Left lung (tissue), 14 donors: ENCODE measurements at places on chromosomes 11 and 22. TPM values are rescaled to one million over a fixed set of nuclear protein-coding genes. Genes with fewer than 3 reads are reported as not detected.

The KCNJ5 gene
- polyA plus RNA-seq = 15.6 TPM

The PRPF19 gene
- polyA plus RNA-seq = 144 TPM

- no peak for DNase-seq
Observed at GRCh38 chr22:48099671-48100070, 1337.2 kb downstream of the TBC1D22A start.

DNA sequence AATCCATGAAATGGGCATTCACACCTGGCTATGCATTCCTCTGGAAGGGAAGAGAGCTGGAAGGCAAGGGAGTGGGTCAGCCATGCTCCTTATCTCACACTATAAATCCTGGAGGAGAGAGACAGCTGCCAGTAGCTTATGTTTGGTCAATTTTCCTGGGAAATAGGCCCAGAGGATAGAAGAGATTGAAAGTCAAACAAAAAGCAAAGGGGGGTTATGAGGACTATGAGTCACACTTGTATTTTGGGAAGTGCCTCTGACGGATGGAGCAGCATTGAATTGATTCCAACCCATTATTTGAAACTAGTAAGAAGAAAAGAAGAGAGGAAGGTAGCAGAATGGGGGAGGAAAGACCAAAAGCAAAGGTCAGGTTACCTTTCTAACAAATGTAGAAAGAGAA, 25.0 kb downstream of the SNX19 start:
- no peak for DNase-seq

DNA sequence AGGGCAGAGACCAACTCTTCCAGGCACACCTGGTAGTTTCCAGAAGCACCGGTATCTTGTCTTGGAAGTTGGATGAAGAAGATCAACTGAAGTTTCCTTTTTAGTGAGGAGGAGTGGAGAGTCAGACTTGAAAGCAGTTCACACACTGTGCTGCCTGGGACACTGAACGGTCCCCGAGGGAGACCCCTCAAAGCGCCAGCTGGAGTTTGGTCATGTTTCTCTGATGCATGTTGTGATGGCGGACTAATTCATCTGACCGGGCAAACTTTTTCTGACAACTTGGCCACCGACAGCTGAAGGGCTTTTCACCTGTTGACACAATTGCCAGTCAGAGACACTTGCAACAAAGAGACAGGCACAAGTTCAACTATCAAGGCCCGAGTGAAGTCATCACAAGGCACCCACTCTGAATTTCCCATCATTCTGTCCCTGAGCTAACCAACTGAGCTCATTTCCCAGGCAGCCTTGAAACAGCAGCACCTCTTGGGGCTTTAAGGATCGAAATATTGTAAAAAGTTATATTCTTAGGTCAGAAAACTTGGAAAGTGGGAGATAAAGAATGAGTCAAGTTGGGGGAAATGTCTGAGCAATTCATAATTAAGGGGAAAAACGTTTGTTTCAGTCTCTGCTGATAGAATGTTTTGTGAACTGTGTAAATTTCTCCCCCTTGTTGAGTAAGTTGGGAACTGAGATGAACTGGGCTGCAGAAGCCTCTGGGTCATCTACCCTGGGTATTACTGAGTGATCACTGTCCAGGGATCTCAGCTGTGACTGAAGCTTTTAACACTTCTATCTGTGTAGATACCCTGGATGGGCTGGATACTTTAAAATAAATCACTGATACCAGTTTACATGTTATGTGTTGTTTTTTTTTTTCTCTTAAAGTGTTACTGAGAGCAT, 46.2 kb downstream of the WT1 start:
- DNase-seq = no peak

- DNase-seq = no peak
Observed at GRCh38 chr22:17265649-17266248, 46.5 kb upstream of the ADA2 start.

GRCh38 chr11:102241026-102241425, 76.3 kb upstream of the BIRC3 start:
- no peak for DNase-seq

DNA sequence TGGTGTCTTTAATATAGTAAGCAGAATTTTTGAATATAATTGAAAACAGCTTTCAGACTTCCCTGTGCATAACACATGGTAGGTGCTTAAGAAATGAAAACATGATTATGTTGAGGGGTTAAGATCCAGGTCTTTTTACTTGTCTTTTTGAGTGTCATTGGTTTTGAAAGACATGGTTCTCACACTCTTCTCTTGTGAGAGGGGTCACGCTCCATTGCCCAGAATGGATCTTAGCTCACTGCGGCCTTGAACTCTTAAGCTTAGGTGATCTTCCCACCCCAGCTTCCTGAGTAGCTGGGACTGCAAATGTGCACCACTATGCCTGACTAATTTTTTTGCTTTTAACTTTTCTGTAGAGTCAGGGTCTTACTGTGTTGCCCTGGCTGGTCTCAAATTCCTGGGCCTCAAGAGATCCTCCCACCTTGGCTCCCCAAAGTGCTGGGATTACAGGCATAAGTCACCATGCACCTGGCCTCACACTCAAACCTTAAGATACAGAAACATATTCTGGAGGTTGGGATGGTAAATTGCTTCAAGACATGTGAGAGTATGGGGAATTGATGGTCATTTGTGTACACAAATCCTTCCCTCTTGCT, 1.4 kb downstream of the SPCS2 start:
- no peak for DNase-seq

DNA sequence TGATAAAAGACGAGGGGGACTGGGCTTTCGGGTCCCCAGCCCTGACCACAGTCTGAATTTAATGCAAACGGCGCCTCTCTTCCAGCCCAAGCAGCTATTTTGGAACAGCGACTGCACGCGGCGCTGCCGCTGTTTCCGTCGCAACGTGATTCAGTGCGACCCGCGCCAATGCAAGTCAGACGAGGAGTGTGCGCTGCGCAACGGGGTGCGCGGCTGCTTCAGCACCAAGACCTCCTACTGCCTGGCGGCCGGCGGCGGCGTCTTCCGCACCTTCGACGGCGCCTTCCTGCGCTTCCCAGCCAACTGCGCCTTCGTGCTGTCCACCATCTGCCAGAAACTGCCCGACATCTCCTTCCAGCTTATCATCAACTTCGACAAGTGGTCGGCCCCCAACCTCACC, 56.7 kb downstream of the TECTA start:
- DNase-seq = no peak
